ENCODE measurements at places on chromosomes 6 and 20. TPM values are rescaled to one million over a fixed set of nuclear protein-coding genes. Genes with fewer than 3 reads are reported as not detected.

The RWDD2A gene
- total RNA-seq, result 1.7 TPM

The DLL1 gene
- total RNA-seq, result not detected

The RAMACL gene
- 0.11 TPM for total RNA-seq

The ZSCAN9 gene
- 19.0 TPM for total RNA-seq

The LY6G5B gene
- 18.4 TPM for total RNA-seq

The BTBD9 gene
- 0.83 TPM for total RNA-seq

The SCRT2 gene
- total RNA-seq, result 0.75 TPM

The RIMS4 gene
- total RNA-seq, result not detected
